Mammary microvascular endothelial cell (primary cell): ENCODE measurements at places on chromosomes 2 and 18. TPM values are rescaled to one million over a fixed set of nuclear protein-coding genes. Genes with fewer than 3 reads are reported as not detected.

The GLI2 gene
- 0.07 and 0.39 TPM in 2 replicates for total RNA-seq

The PAX8 gene
- total RNA-seq = 2.1 and 2.8 TPM in 2 replicates

The KCNG3 gene
- not detected in 2 replicates for total RNA-seq

The POMC gene
- total RNA-seq = 6.3 and 7.2 TPM in 2 replicates
